Vagina (tissue), 2 donors: ENCODE measurements at places on chromosomes 3 and 15. TPM values are rescaled to one million over a fixed set of nuclear protein-coding genes. Genes with fewer than 3 reads are reported as not detected.

- no peaks in the 10 kb centered on the region for H3K36me3 ChIP-seq
- peak overlapping the region; percentile 68 for H3K27ac ChIP-seq
- DNase-seq: no peak
- no peak overlapping the region for H3K4me3 ChIP-seq
- no peaks in the 10 kb centered on the region for H3K27me3 ChIP-seq
These were observed 63.3 kb downstream of the ABTB1 start for GRCh38 chr3:127735767-127736693.

DNA sequence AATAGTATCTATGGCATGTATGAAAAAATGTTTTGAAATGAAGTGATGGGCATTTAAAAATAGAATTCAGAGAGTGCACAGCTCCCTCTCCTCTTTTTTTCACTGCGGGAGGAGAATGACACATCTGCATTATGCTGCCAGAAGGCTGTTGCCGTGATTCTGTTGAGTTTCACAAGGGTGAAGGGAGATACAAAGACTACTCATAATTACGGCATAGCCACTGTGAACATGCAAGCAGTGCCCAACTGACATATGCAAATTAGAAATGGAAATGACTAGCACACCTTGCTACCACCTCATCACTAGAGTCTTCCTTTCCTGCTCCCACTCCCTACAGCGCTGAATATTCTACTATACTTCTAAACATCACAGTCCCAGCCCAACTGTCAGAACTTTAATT is 20.1 kb downstream of the IFT57 start:
- peaks cover 12% of the 10 kb centered on the region for H3K36me3 ChIP-seq
- no peaks in the 10 kb centered on the region for H3K4me1 ChIP-seq
- no peak overlapping the region for H3K4me3 ChIP-seq
- no peak for DNase-seq
- H3K27ac ChIP-seq: no peak overlapping the region

DNA sequence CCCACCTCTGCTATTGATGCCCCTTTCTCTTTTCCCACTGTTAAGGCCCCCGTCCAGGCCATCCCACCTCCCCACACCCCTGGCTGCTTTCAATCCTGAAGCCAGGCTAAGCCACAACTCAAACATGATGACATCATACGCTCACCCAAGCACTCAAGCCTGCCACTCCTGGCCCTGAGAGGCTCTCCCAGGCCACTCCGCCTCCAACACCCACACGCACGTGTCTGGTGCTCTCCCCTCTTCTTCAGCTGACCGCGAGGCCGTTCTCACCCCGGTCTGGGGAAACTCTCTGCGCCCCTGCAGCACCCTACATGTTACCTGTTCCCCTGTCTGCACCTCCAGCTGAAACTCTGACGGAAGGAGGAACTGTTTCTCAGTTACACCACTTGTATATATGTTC is 6.2 kb downstream of the ZXDC start:
- peaks cover 45% of the 10 kb centered on the region for H3K4me1 ChIP-seq
- no peak for DNase-seq
- H3K27me3 ChIP-seq: no peaks in the 10 kb centered on the region
- H3K36me3 ChIP-seq: peaks cover 66% of the 10 kb centered on the region
- H3K27ac ChIP-seq: no peak overlapping the region

GRCh38 chr3:122281891-122282290 is 43.2 kb upstream of the CSTA start:
- no peaks in the 10 kb centered on the region for H3K4me1 ChIP-seq
- DNase-seq: no peak
- no peaks in the 10 kb centered on the region for H3K27me3 ChIP-seq

DNA sequence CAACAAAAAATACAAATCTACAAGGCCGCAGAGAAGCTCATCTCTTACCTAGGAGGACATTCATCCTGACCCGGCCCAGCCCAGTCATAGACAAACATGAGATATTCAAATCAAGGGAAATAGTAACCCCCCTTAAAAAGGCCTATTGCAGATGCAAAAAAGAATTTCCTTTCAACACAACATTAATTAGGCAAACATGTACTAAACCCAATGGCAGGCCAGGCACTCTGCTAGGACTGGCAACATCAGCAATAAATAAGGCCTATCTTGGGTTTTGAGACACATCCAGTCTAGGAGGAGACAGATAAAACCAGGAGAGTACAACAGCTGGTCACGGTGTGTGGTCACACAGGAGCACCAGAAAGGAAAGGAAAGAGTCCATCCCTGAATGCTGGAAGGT is 61.4 kb downstream of the ADCY5 start:
- H3K4me1 ChIP-seq: peaks cover 32% of the 10 kb centered on the region
- no peaks in the 10 kb centered on the region for H3K27me3 ChIP-seq
- no peak overlapping the region for H3K27ac ChIP-seq
- DNase-seq: no peak
- H3K36me3 ChIP-seq: no peaks in the 10 kb centered on the region

- H3K27ac ChIP-seq: no peak overlapping the region
- H3K27me3 ChIP-seq: no peaks in the 10 kb centered on the region
- no peak overlapping the region for H3K4me3 ChIP-seq
- no peaks in the 10 kb centered on the region for H3K4me1 ChIP-seq
These were observed 862.5 kb downstream of the CADM2 start for GRCh38 chr3:85821130-85821756.

DNA sequence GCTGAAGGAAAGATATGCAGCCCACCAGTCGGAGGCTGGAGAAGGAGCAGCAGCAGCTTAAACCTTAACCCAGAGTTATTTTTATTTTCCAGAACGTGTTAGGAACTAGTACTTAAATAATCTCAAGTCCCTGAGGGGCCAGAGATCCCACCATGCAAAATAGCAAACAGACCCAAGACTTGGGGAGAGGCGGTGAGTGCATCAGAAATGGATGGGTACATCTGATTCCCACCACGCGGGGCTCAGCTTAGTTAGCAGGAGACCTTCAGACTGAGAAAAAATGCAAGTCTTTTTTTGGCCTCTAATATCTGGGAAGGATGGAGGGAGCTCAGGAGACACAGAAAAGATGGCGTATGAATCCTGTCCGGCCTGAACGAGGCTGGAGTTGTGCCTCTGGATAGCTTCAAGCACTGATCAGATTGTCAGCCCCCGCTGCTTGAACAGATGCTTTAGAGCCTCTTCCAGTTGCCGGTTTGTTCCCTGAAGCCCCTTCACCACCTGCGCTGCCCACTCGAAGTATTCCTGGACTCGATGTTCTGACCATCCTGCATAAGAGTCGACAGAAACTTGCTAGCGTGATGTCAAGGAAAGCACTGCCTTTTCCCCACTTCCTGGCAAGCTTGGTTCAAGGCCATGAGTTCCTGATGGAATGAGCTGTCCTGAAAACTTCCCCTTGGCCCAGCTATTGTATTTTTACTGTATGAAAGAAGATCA is 1.3 kb downstream of the HDDC3 start:
- H3K4me1 ChIP-seq: peaks cover 43% of the 10 kb centered on the region
- peak overlapping the region; percentile 71 for H3K4me3 ChIP-seq
- no peaks in the 10 kb centered on the region for H3K27me3 ChIP-seq
- no peaks in the 10 kb centered on the region for H3K36me3 ChIP-seq

DNA sequence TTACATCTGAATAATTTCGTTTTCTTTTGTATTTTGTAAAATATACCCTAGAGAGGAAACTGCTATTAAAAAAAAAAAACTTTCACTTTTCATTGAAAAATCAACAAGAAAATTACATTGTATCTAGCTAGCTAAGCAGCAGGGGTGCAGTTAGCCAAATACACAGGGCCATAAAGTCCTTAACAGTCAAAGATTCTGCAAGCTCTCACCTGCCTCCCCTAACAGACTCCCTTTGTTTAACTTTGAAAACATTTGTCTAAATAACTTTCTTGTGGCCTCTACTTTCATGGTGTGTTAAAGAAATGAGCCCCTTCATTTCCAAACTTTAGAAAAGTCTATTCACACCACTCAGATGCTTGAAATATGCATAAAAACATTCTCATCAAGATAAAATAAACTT is 23.3 kb downstream of the CBLB start:
- H3K4me3 ChIP-seq: no peak overlapping the region
- H3K27ac ChIP-seq: no peak overlapping the region
- H3K4me1 ChIP-seq: peaks cover 34% of the 10 kb centered on the region
- no peaks in the 10 kb centered on the region for H3K27me3 ChIP-seq
- no peak for DNase-seq
- H3K36me3 ChIP-seq: no peaks in the 10 kb centered on the region

GRCh38 chr15:25783607-25784540 is 79.3 kb downstream of the ATP10A start:
- H3K36me3 ChIP-seq: no peaks in the 10 kb centered on the region
- H3K4me3 ChIP-seq: no peak overlapping the region
- H3K27me3 ChIP-seq: no peaks in the 10 kb centered on the region
- no peak for DNase-seq
- H3K4me1 ChIP-seq: peaks cover 22% of the 10 kb centered on the region

DNA sequence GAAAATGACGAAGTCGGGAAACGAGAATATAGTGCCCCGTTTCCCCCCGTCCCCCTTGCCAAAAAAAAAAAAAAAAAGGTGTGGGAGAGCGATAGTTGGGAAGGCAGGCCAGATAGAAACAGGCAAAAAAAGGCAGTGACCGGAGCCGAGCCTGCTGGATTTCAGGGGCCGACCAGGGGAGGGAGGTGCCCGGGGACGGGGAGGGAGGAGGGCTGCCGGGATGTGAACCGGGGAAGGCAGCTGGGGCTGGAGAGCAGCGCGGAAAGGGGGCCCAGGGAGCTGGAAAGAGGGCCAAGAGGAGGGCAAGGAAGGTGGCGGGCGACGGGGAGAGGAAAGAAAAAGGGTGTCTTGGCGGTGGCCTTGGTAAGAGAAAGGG is 837 bp downstream of the LRRN1 start:
- H3K27ac ChIP-seq: no peak overlapping the region
- H3K4me1 ChIP-seq: peaks cover 19% of the 10 kb centered on the region
- H3K4me3 ChIP-seq: peak overlapping the region; percentile 49
- no peaks in the 10 kb centered on the region for H3K36me3 ChIP-seq

FETUB gene
- total RNA-seq: 3.7 TPM

GCSAM gene
- total RNA-seq: 1.5 TPM

PLA2G4E gene
- total RNA-seq: 8.8 TPM

TRIM69 gene
- total RNA-seq: 11.3 TPM
